ENCODE measurements at places on chromosomes 1 and 21. TPM values are rescaled to one million over a fixed set of nuclear protein-coding genes. Genes with fewer than 3 reads are reported as not detected.

The LIPI gene
- total RNA-seq: not detected

The IRF6 gene
- 35.9 TPM for total RNA-seq

- no peaks in the 10 kb centered on the region for H3K36me3 ChIP-seq
- H3K4me3 ChIP-seq: no peak overlapping the region
- no peaks in the 10 kb centered on the region for H3K27me3 ChIP-seq
- peaks cover 4% of the 10 kb centered on the region for H3K4me1 ChIP-seq
Measured at GRCh38 chr1:178539291-178539690, 26.4 kb downstream of the TEX35 start.

The ZNF644 gene
- 60.2 TPM for total RNA-seq

- DNase-seq: peak; percentile 59
- H3K4me3 ChIP-seq: no peak overlapping the region
- peak overlapping the region; percentile 91 for H3K27ac ChIP-seq
- H3K4me1 ChIP-seq: peaks cover 32% of the 10 kb centered on the region
- no peaks in the 10 kb centered on the region for H3K36me3 ChIP-seq
Measured at GRCh38 chr1:940107-941014, 16.6 kb downstream of the SAMD11 start.

- no peak overlapping the region for H3K4me3 ChIP-seq
- H3K27ac ChIP-seq: no peak overlapping the region
- no peaks in the 10 kb centered on the region for H3K36me3 ChIP-seq
- DNase-seq: no peak
- no peaks in the 10 kb centered on the region for H3K27me3 ChIP-seq
Measured at GRCh38 chr1:166064313-166064926, 102.4 kb downstream of the FAM78B start.

DNA sequence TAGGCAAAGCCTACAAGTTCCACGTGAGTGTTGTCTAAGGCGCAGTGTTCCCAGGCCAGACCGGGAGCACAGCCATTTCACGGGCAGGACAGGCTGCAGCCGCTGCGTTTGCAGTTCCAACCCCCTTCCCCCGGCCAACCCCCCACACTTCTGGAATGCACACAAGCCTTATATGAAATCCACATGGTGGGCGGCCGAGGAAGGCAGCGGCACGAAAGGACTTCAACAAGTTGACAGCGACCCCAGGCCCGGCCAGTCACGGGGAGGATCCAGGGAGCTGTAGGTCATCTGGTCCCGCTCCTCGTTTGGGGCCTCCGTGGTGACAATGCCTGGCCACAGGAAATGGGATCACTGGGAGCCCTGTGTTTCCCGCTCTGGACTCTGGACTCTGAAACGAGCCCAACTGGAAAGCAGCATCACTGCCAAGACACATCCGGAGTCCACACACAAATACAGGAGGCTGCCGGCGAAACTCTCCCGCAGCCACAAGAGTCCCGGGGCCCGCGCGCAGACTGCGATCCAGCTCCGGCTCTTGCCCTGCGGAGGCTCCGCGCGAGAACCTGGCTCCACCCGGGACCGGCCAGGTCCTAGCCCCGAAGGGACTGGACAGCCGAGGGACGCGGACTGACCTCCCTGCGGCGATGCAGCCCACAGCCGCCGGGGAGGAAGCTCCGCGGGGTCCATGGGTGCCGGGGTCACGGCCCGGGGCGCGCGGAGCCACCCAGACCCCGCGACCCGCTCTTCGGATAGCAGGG is 794 bp downstream of the NID1 start:
- no peaks in the 10 kb centered on the region for H3K27me3 ChIP-seq
- peaks cover 22% of the 10 kb centered on the region for H3K4me1 ChIP-seq
- peak overlapping the region; percentile 75 for H3K4me3 ChIP-seq
- peak overlapping the region; percentile 86 for H3K27ac ChIP-seq
- DNase-seq: peak; percentile 44
- no peaks in the 10 kb centered on the region for H3K36me3 ChIP-seq

- H3K36me3 ChIP-seq: no peaks in the 10 kb centered on the region
- no peak for DNase-seq
- no peaks in the 10 kb centered on the region for H3K4me1 ChIP-seq
- peaks cover 6% of the 10 kb centered on the region for H3K27me3 ChIP-seq
- no peak overlapping the region for H3K4me3 ChIP-seq
Measured at GRCh38 chr1:39711966-39712340, 20.7 kb upstream of the HPCAL4 start.

- H3K4me1 ChIP-seq: no peaks in the 10 kb centered on the region
- no peak overlapping the region for H3K4me3 ChIP-seq
- no peaks in the 10 kb centered on the region for H3K36me3 ChIP-seq
- no peaks in the 10 kb centered on the region for H3K27me3 ChIP-seq
- DNase-seq: no peak
Measured at GRCh38 chr1:194225821-194226220, 1039.4 kb upstream of the B3GALT2 start.

The FMO2 gene
- 50.2 TPM for total RNA-seq

GRCh38 chr1:235468004-235468403 is 36.2 kb downstream of the B3GALNT2 start:
- no peak overlapping the region for H3K4me3 ChIP-seq
- DNase-seq: no peak
- no peaks in the 10 kb centered on the region for H3K4me1 ChIP-seq

GRCh38 chr1:28526886-28527285 is 21.0 kb downstream of the RCC1 start:
- H3K4me1 ChIP-seq: no peaks in the 10 kb centered on the region
- H3K27ac ChIP-seq: no peak overlapping the region
- H3K4me3 ChIP-seq: no peak overlapping the region
- no peaks in the 10 kb centered on the region for H3K27me3 ChIP-seq
- no peaks in the 10 kb centered on the region for H3K36me3 ChIP-seq

- H3K36me3 ChIP-seq: no peaks in the 10 kb centered on the region
- H3K4me3 ChIP-seq: no peak overlapping the region
Measured at GRCh38 chr21:45918835-45919447, 62.6 kb upstream of the COL6A1 start.

The FOXO6 gene
- 1.1 TPM for total RNA-seq

The SPATA6 gene
- 41.4 TPM for total RNA-seq

The HLX gene
- total RNA-seq: 4.7 TPM

DNA sequence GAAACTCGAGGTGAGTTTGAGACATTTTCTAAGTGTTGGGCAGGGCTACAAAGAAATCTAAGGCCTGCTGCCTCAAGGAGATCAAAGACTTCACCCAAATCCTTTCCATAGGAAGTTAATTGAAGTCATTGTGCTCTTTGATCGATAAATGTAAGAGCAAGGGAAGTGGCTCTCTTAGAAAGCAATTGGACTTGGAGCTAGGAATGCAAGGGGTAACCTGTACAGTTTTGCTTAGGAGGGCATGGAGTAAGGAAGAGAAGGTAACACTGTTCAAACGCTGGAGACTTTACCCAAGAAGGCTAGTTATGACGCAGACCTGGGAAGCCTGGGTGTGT is 418.0 kb upstream of the PROX1 start:
- H3K4me1 ChIP-seq: no peaks in the 10 kb centered on the region
- no peak overlapping the region for H3K4me3 ChIP-seq
- no peaks in the 10 kb centered on the region for H3K27me3 ChIP-seq
- H3K36me3 ChIP-seq: no peaks in the 10 kb centered on the region

DNA sequence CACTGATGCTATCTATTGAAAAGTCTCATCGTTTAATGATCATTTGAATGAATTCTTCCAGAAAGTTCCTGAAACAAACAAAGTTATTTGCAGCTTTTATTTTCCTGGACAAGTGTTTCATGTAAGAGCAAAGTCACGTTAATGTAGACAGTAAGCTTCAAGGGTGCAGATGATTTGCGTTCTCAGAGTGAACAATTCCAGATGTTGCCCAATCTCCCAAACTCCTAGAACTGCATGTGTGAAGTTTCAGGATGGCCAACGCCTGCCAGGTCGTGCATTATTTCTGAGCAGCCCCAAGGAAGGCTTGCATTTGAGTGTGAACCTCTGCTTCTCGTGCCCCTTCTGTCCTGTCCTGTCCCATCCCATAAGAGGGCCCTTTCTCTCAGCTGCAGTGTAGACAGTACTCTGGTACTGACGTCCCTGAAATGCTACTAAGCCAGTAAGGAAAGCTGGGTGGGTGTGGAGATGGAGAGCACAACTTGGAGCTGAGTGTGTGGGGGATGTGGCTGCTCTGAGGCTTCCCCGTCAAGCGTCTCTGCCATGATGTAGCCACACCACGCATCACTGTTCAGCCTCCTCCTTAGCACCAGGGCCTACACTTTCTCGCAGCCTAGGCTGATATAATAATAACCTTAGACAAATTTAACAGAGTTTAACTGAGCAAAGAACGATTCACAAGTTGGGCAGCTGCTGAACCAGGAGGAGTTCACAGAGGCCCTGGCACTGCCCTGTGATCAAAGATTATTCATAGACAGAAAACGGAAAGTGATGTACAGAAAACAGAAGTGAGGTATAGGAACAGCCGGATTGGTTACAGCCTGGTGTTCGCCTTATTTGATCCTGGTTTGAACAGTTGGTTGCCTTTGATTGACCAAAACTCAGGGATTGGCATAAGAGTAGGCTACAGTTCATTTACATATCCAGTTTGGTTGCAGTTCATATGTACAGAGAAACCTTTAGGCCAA is 50.4 kb downstream of the RHOU start:
- H3K4me1 ChIP-seq: no peaks in the 10 kb centered on the region
- no peak overlapping the region for H3K27ac ChIP-seq

GRCh38 chr1:121516234-121516967 is 331.6 kb downstream of the SRGAP2C start:
- H3K27me3 ChIP-seq: peaks cover 20% of the 10 kb centered on the region
- H3K27ac ChIP-seq: no peak overlapping the region
- no peak for DNase-seq
- H3K4me3 ChIP-seq: no peak overlapping the region

DNA sequence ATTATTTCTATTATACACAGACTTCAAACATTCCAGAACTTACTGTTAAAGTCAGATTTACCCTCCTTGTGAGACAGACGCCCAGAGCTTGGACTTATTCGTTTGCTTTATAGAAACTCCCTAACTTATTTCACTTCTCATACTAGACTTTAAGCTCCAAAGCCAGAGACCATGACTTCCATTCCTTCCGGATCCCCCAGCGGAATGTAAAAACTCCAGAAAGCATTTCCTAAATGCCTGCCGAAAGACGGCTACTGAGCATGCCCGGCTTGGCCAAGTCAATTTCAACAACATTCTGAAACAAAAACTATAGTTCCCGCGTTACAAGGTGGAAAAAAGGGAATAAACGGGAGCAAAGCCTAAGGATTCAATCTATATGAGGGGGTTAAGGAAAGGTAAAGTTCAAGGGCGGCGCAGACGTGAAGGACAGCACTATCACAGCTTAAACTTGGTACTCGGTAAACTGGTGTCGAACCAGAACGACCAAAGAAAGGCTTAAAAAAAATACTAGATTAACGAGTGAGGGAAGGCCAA is 1.1 kb downstream of the USP48 start:
- DNase-seq: no peak
- peaks cover 29% of the 10 kb centered on the region for H3K4me1 ChIP-seq
- H3K36me3 ChIP-seq: no peaks in the 10 kb centered on the region
- H3K4me3 ChIP-seq: peak overlapping the region; percentile 93
- no peaks in the 10 kb centered on the region for H3K27me3 ChIP-seq
- peak overlapping the region; percentile 100 for H3K27ac ChIP-seq

GRCh38 chr1:147897029-147897752 is 5.4 kb upstream of the GJA8 start:
- no peaks in the 10 kb centered on the region for H3K4me1 ChIP-seq
- H3K27me3 ChIP-seq: no peaks in the 10 kb centered on the region
- no peak overlapping the region for H3K27ac ChIP-seq
- DNase-seq: peak; percentile 29

GRCh38 chr1:16615253-16616252 is 2.2 kb upstream of the NBPF1 start:
- no peak overlapping the region for H3K4me3 ChIP-seq
- no peak overlapping the region for H3K27ac ChIP-seq
- peaks cover 22% of the 10 kb centered on the region for H3K4me1 ChIP-seq
- no peaks in the 10 kb centered on the region for H3K27me3 ChIP-seq
- no peaks in the 10 kb centered on the region for H3K36me3 ChIP-seq
- no peak for DNase-seq

GRCh38 chr1:40849801-40850592 is 12.2 kb downstream of the CITED4 start:
- DNase-seq: peak; percentile 63
- no peaks in the 10 kb centered on the region for H3K4me1 ChIP-seq
- no peak overlapping the region for H3K27ac ChIP-seq
- H3K36me3 ChIP-seq: no peaks in the 10 kb centered on the region
- no peaks in the 10 kb centered on the region for H3K27me3 ChIP-seq

DNA sequence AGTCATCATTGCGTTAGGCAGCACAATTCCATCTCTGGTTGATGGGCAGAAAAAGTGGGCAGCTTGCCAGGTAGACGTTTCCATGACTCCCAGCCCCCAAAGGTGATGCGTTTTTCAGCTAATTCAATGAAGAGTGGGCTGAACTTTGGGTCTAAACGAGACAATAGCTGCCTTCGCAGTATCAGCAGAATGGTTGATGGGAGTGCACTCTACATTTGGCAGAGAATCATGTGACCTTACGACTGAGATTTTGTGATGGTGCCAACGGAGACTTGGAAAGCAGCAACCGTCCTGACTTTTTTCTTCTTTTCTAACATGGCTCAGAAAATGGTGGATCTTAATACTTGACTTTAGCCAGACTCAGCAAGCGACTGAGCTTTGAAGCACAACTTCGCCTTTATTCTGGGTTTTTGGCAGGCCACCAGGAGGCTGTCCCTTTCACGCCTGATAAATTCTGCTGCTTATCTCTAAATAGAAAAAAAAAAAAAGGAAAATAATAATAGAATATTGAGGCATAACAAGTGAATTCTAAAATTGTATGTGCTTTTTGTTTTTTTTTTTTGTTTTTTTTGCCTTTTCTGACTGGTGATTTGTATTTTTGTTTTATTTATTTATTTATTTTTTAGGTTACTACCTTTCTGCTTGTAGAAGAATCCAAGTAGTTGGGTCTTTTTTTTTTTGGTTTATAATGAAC is 804.8 kb downstream of the USP25 start:
- peak; percentile 76 for DNase-seq
- peak overlapping the region; percentile 76 for H3K27ac ChIP-seq
- H3K4me3 ChIP-seq: peak overlapping the region; percentile 10
- H3K27me3 ChIP-seq: no peaks in the 10 kb centered on the region
- no peaks in the 10 kb centered on the region for H3K36me3 ChIP-seq
- H3K4me1 ChIP-seq: peaks cover 20% of the 10 kb centered on the region

DNA sequence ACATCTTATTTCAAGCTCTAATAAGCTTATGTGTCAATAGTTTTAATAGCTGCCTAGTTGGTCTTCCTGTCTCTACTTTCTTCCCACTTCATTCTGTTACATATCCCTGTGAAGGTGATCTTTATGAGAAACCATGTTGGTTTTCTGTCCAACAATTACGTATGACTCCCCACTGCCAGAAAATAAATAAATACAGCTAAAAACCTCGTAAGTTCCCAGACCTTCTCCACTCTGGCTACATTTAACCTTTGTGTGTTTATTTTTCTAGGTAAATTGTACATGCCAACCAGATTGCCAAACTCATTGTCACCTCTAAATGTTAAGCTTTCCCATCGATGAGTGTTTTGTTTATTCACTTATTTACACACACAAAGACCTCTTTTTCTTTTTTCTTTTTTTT is 147.2 kb downstream of the CRB1 start:
- no peaks in the 10 kb centered on the region for H3K27me3 ChIP-seq
- H3K4me1 ChIP-seq: no peaks in the 10 kb centered on the region
- no peaks in the 10 kb centered on the region for H3K36me3 ChIP-seq

GRCh38 chr1:180765151-180765550 is 133.3 kb downstream of the XPR1 start:
- H3K4me1 ChIP-seq: no peaks in the 10 kb centered on the region
- no peak for DNase-seq
- no peaks in the 10 kb centered on the region for H3K36me3 ChIP-seq
- H3K27me3 ChIP-seq: no peaks in the 10 kb centered on the region
- no peak overlapping the region for H3K27ac ChIP-seq
- no peak overlapping the region for H3K4me3 ChIP-seq

The C1orf226 gene
- 18.6 TPM for total RNA-seq

GRCh38 chr1:156502894-156503697 is 2.5 kb upstream of the MEF2D start:
- H3K27me3 ChIP-seq: no peaks in the 10 kb centered on the region
- peak overlapping the region; percentile 100 for H3K27ac ChIP-seq
- peak; percentile 94 for DNase-seq
- peaks cover 53% of the 10 kb centered on the region for H3K4me1 ChIP-seq
- no peak overlapping the region for H3K4me3 ChIP-seq

The REN gene
- total RNA-seq: not detected

Measured in adrenal gland (tissue), 19 donors.